ENCODE measurements at places on chromosomes 2 and 18.

DNA sequence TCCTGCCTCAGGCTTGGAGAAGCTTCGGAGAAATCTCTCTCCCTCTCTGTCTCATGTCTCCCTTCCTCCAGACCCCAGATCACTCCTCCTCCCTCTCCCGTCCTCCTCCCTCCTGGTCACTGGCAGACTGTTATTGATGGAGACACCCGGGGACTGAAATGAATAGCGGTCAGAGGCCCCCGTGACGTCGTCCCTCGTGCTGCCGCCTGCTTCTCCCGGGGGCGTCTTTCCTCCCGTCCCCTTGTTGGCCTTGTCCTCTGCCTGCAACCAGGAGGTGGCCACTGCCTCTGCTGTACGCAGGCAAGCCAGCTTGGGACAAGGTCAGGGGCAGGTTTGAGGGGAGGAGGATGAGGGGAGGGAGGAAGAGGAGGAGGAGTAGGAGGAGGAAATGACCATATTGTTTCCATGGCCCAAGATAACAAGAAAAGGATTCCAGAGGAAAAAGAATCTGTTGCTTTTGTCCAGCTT is 78.2 kb downstream of the CELF4 start:
- DNase-seq, result no peak

GRCh38 chr2:173472112-173472511 is 117.4 kb downstream of the CDCA7 start:
- DNase-seq, result no peak

- no peak for DNase-seq
Observed at GRCh38 chr18:1806884-1807615, 764.3 kb downstream of the METTL4 start.

DNA sequence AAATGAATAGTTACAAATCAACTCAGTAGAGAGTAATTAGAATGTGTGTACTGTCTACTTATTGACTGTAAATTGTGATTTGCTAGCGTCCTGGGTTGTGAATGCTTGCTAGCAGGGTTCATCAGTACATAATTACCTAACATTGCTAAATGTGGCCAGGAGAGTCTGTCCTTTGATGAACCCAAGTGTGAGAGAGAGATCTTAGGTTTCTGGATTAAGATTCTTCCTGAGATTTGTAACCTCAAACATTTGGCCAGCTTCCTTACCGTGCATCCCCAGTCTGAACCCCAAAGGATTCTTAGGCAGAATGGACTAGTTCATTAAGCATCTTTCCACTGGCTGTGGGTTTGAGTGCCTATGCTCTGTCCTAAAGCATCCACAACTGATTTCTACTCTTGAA is 84.0 kb upstream of the ITPRID2 start:
- no peak for DNase-seq

DNA sequence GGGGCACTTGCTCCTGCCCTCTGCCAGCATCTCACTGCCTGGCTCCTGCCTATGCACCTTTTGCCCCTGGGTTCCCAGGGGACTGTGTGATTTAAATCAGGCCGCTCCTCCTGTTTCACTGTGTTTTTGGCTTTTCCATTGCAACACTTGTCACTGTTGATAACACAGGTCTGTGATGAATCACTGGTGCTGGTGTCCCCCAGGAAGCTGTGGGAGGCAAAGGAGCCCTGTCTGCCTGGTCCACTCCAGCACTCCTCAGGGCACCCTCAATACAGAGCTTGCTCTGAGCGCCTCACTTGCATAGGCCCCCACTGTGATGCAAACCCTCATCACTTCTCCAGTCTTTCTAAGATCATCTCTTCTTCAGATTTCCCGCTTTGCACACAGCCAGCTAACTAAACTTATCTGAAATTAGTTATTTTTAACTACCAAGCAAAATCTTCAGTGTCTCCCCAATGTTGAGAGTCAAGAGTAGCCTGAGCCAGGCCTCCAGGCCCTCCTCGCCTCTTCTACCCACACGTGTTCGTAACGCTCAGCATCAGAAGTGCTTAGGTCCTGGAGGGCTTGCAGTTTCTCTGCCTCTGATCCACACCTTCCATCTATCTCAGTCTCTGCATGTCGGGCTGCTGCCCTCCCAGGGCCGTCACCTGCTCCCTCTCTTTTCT is 2.8 kb downstream of the TMEM18 start:
- DNase-seq, result no peak

- DNase-seq, result peak; percentile 45
Observed at GRCh38 chr2:20962939-20963557, 80.8 kb downstream of the APOB start.

- DNase-seq, result no peak
Observed at GRCh38 chr2:231335591-231335990, 59.9 kb upstream of the B3GNT7 start.

GRCh38 chr2:191565120-191565519 is 112.8 kb upstream of the NABP1 start:
- DNase-seq, result no peak

All from activated effector memory CD4-positive, alpha-beta T cell treated with Interleukin-2 at 50 U/mL for 16 hours (primary cell).